Renal cortex interstitium (tissue), 15 donors: ENCODE measurements at places on chromosomes 12 and 14. TPM values are rescaled to one million over a fixed set of nuclear protein-coding genes. Genes with fewer than 3 reads are reported as not detected.

- no peak for DNase-seq
Measured at GRCh38 chr14:104314251-104314941, 176.0 kb downstream of the KIF26A start.

GRCh38 chr14:103830511-103831270 lies 16.7 kb downstream of the PPP1R13B start:
- DNase-seq, result no peak

DNA sequence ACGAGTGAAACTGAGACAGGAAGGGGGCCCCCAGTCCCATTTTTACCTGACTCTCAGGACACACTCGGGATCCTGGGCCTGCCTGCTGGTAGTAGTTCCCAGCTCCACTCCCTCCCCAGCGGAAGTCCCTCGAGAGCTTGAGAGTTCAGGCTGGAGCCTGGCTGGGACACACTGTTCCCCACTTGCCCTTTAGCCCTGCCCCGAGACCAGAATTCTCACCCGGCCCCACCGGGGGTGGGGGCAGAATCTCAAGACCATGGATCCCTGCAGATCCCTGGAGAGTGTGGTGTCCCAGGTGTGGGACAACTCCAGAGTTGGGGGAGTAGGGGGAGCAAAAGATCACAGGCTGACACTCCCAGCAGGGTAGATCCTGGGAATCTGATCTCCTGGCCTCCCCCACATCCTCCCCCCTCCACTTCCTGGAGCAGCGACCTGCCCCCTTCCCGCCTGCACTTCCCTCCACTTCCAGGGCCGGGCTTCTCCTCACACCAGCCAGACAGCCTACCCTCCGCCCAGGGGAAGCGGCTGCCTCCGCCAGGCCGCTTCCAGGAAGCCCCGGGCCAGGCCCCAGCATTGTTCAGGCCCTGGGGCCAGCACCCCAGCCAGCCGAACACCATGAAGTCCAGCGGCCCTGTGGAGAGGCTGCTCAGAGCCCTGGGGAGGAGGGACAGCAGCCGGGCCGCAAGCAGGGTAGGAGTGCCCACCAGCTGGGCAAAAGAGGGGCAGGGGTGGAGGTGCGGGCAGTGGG lies at the start of gene TNS2:
Gene TNS2, plus strand, starts transcription at position 495 of the 748 bp plus-strand sequence. Its CDS starts 121 bp downstream, at position 616.
- DNase-seq, result peak; percentile 70

DNA sequence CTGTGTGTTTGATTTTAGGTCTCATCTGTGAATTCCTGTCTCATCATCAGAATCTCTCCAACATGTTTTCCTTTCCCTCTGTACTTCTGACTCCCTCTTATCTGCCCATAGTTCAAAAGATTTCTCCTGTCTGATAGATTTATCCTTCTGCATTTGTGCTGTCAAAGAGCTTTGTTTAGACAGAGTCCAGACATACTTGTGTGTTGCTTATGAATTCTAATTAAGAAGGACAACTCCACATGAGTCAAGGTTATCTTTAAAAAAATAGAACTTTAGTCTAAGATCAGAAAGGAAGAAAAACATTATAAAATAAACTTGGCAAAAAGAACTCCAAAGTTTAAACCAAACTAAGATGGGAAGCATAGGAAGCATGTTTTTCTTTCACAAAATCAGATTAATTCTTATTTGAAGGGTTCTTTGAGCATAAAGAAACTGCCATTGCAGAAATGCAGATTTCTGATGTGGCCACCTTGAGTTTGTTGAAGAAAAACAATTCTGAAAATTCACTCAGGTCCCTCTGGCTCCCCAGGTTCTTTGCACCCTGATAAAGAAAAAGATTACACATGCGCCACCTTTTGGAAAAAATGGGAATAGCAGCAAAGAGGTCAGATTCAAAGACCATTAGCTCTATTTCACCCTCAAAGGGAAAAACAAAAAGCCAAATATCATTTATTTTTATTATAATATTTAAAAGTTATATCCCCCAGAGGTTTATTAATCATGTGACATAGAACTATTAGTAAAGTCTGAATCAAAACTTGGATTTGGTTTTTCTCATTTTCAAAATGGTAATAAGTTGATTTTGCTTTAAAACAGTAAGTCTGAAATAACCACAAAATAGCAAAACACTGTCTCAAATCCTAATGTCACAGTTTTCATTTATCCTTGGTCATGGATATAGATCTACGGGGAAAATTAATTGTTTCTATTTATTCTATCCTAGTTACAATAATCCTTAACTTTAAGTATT lies 143.7 kb upstream of the DCN start:
- DNase-seq, result no peak

DNA sequence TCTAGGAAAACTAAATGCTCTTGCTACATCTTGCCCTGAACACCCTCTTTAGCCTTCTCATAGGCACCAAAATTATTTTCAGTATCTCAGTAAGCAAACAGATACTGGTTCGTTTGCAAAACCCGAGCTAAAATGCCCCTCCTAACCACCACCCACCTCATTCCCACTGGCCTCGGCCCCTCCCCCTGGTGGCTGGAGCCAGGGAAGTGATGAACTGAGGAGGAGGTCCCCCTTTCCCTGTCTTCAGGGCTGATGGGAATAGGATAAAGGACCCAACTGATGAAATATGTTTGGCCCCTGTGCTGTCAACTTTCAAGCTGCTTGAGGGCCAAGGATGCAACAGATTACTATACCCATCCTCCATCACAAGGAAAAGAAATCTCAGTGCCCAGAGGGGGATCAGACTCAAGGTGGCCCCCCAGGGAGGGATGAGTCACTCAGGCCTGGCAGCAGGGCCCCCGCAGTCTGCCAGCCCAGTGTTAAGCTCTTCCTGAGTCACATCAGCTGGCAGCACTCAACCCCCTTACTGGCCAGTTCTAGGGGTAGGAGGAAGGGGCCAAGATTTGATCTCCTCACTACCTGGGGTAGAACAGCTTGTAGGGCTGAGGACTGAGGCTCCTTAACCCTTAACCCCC lies 1.7 kb downstream of the ANKRD52 start:
- DNase-seq, result no peak

- DNase-seq, result no peak
Measured at GRCh38 chr12:47022296-47022695, 57.1 kb upstream of the PCED1B start.

DNA sequence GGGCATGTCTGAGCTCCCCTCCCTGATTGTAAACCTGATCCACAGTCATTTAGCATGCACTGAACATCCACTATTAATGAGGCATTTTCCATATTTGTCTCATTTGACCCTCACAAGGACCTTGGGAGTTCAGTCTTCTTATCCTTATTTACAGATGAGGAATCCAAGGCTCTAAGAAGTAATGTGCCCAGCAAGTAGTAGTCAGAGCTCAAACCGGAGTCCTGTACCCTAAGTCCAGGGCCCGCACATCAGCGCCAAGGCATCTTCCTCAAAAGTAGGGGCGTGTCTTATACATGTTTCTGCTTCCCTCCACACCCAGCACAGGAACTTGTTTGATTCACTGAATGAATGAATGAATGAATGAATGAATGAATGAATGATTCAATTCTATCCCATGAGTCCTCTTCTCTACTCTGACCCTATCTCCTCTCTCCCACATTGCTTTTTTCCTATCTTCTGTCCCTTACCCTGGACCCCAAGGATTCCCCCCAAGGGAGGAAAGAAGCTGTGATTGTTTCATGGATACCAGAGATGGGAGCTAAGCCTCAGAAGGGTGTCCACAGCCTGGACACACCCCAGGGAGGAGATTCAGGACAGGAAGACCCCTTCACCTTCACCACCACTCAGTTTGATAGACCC lies 21.8 kb upstream of the KRT8 start:
- no peak for DNase-seq

TNFAIP2 gene
- 31.7 TPM for polyA plus RNA-seq

SLC7A8 gene
- 120 TPM for polyA plus RNA-seq
